KG1 (cell line): ENCODE measurements at places on chromosomes 13 and 19.

DNA sequence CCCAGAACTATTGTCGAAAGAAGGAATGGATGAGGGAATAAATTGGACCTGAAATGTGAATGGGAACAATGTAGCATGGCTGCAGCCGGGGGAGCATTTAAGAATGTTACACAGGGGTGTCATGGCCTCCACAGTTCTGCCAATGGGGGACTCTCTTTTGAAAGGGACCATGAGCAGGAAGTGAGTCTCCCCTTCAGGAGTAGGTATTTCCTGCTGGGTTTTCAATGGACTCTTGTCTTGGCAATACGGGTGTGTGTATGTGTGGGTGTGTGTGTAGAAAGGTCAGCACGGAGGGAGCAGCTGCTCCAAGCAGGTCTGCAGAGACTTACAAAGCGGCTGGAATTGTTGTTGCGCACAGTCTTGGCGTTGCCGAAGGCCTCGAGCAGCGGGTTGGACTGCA, 24.4 kb downstream of the MYO1F start:
- no peak for DNase-seq

- no peak for DNase-seq
Observed at GRCh38 chr19:40822161-40822560, 23.2 kb downstream of the EGLN2 start.

- no peak for DNase-seq
Observed at GRCh38 chr19:17209126-17210036, 5.8 kb upstream of the USE1 start.

DNA sequence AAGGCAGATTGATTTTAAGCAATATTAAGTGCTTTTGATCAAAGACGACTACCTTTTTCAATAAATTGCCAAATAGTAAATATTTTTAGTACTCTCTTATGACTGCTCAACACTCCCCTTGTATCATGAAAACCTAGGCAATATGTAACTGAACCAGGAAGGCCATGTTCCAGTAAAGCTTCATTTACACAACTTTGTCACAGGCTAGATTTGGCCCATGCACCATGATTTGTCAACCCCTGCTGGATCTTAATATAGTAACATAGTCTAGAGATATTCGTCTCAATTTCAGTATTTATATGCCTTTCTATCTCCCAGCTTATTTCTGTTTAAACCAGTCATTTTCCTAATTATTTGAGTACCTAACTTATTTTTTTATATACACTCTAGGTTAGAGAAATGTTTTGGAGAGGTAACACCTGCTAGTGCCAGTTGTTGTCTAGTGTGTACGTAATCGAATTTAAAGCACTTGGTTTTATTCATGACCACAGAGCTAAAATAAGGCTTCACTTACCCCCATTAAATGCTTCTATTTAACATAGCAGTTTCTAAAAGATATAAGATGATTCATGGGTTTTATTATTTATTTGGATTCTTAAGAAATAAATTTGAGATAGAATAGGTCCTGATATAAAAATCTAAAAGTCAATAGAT, 21.0 kb downstream of the TPP2 start:
- DNase-seq = no peak

- DNase-seq = no peak
Observed at GRCh38 chr13:47081246-47081645, 184.4 kb upstream of the HTR2A start.

- no peak for DNase-seq
Observed at GRCh38 chr13:86710013-86710412, 910.8 kb upstream of the SLITRK6 start.

GRCh38 chr19:41408256-41408655, 10.6 kb downstream of the BCKDHA start:
- no peak for DNase-seq

- no peak for DNase-seq
Observed at GRCh38 chr13:40968416-40969000, 50.6 kb downstream of the ELF1 start.

- DNase-seq = no peak
Observed at GRCh38 chr13:41056826-41057711, 4.2 kb upstream of the WBP4 start.

DNA sequence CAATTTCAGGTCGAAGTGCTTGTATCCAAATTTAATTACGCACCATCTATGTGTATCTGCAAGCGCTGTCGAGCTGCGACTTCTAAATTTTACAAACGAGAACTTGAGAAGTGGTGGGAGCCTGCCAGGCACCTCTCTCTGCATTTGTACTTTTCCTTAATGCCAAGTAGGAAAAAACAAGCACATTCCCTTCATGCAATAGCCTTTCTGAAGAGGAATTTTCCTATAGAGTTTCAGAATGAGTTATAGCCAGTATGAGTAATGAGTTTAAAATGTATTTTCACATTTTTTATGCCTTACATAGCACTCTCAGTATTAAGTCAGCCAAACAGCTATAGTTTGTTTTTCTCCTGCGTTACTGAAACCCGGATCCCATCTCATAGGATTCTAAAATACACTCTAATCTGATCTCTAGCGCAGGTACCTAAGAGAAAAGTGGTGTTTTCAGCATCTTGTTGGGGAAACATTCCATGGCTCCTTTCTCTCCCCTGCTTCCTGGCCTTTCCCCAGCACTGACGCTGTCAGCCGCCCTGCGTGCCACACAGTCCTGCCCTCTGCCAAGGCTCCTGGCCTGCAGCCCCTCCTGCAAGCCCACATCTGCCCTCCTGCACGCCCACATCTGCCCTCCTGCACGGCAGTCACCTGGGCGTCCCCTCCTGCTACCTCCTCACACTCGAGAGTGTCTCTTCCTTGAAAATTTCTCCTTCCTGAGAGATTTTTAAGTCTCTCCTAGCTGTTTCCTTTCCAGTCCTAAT, 526.9 kb downstream of the MYO16 start:
- DNase-seq = no peak

DNA sequence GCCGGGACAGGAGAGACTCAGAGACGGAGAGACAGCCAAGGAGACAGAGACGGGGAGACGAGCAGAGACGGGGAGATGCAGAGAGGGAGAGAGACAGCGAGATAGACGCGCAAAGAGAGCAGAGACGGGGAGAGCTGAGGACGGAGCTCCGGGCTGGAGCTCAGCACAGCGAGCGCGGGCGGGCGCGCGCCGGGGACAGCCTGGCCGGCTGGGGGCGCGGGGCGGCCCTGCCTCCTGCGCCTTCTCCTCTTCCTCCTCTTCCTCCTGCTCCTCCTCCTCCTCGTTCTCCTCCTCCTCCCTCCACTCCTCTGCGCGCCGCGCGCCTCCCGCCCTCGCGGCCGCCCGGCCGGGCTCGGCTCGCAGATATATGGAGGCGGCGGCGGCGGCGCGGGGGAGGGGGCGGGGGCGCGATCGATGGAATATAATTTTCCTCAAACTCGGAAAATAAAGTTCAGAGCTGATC, at the start of gene ERFL:
Gene ERFL, minus strand, starts transcription at position 229 of the 463 bp plus-strand sequence. CDS start 15,530 bp downstream, outside the sequence.
- DNase-seq = no peak

DNA sequence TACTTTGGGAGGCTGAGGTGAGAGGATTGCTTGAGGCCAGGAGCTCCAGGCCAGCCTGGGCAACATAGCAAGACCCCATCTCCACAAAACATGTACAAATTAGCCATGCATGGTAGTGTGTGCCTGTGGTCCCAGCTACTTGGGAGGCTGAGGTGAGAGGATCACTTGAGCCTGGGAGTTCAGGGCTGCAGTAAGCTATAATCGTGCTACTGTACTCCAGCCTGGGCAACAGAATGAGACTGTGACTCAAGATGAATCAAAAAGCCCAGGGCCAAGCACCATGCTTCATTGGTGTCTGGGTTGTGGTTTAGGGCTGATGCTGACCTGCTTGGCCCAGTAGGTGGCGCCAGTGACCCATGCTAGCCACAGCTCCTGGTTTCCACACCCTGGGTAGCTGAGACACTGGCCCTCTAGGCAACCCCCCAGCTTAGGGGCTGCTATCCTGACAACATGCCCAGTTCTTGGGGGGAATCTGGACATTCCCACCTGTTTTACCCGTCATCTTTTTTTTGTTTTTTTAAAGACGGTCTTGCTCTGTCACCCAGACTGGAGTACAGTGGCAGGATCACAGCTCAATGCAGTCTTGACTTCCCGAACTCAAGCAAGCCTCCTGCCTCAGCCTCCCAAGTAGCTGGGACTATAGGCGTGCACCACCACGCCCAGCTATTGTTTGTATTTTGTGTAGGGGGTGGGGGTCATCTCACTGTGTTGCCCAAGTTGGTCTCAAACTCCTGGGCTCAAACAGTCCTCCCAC, 5.5 kb downstream of the CCDC124 start:
- DNase-seq = no peak

DNA sequence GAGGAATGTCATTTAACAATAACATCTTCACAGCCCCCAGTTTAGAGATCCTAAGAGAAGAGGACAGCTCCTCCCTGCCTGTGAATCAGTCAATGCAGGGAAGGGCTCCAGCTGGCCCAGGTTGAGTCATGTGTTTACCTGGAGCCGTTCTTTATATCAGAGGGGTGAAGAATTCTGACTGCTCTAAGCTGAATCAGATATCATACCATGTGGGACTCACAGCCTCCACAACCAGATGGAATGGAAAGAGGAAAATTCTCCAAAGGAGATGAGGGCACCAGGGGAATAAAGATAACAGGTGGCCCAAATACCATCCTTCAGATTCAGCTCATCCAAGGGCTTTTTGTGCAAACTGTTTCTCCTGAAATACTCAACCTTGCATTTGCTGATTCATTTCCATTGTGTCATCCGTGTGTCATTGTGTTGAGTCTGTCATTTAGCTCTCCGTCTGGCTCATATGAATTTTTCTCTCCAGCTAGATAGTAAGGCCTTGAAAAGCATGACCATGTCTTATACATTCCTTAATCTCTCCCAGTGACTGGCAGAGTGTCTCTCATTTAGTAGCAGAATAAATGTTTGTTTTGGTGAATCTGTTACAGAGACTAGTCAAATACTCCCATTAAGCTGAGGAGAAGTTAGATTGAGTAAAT, 217.9 kb downstream of the RFC3 start:
- no peak for DNase-seq

GRCh38 chr13:109884462-109884861, 98.1 kb upstream of the IRS2 start:
- DNase-seq = no peak

DNA sequence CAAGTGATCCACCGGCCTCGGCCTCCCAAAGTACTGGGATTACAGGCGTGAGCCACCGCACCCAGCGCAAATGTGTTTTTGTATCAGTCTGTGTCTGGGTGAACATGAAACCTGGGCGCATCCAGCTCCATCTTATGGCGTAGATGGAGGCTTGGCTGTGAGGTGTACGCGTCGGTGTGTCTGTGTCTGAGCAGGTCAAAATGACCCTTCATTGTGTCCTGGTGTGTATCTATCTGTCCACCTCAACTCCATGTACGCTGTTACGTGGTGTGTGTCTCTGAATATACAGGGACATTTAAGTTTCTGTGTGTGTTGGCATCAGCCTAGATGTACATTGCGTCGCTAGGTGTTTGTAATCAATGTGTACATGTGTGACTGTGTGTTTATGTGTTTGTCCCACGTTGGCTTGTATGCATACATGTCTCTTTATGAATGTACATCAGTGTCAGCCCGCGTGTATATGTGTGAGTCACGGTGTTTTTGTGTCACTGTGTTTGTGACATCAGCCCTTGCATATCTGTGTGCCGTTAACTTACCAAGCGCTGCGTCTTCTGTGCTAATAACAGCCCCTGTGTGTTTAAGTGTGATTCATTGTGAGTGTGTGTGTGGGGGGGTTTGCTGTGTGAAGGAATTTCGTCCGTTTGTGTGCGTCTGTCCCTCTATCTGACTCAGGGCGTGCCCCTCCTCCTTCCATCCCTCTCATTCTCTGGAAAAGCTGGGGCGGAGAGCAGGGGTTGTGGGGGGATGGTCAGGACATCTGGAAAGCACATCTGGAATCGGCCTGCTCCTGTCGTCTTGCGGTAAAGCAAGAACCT, 6.4 kb downstream of the AXL start:
- DNase-seq = no peak

DNA sequence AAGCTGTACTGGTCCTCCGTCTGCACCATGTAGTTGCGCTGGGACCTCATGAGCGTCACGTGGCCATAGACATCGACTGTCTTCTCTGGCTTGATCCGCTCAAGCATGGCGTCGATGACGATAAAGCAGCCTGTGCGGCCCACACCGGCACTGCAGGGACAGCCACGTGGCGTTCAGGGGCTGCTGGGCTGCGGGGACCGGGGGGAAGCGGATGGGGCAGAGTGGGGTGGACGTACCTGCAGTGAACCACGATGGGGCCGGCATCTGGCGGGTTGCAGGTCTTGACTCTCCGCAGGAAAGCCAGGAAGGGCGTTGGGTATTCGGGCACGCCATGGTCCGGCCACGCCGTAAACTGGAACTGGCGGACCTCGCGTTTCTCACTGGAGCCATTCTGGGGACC, 128.5 kb downstream of the PTPRS start:
- no peak for DNase-seq

GRCh38 chr19:28887920-28888618, 324.9 kb downstream of the UQCRFS1 start:
- DNase-seq = no peak

- no peak for DNase-seq
Observed at GRCh38 chr13:77857531-77858209, 61.0 kb downstream of the EDNRB start.

DNA sequence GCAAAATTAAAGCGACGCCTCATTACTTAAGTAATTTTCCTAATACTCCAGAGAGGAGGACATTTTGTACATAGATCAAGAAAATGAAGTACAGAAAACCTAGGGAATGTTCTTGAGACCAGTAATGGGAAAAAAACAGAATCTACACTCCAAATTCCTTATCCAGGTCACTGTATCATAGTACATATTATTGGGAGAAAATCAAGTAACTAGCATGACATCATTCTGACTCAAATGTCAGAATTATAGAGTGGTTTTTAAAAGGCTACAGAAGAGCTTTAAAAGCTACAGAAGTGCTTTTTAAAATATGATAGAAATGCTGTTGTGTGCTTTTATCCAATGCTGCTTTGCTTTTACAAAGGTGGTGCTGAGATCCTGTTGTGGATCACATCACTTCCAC, 86.3 kb upstream of the SLC15A1 start:
- no peak for DNase-seq

GRCh38 chr19:18029617-18030338, 21.8 kb downstream of the ARRDC2 start:
- no peak for DNase-seq

DNA sequence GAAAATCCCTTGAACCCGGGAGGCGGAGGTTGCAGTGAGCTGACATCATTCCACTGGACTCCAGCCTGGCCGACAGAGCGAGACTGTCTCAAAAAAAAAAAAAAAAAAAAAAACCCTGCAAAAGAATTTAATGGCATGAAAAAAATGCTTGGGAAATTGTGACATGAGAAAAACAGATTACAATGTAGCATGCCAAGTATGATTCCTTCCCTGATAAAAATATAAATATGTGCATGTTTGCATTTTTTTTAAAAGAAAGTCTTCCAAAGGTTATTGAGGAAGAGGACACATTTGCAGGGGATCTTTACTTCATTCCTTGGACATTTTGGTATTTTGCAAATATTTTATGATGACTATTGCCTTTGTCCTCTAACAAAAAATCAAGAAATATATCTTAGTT, 14.5 kb upstream of the ZBTB32 start:
- no peak for DNase-seq

DNA sequence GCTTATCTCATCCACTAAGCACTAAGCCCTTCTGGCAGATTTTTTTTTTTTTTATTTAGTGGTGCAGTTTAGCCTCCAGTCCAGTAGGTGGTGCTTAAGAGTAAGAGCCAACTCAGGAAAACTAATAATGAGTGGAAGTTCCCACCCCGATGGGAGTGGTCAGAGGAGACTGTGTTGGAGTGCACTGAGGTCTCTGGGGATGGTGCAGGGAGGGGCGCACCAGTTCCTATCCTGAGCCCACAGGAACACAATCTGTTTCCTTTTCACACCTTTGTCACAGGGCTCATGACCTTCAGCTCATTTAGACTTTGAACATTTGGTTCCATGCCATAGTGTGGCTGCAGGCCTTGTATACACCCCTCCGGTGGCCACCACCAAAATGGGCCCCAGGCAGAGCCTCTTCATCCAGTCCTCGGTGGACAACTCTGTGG, 367.4 kb downstream of the SPRY2 start:
- no peak for DNase-seq
